ENCODE measurements at places on chromosomes 7 and 10.

- no peak for DNase-seq
These were observed 609 bp downstream of the KLRG2 start for GRCh38 chr7:139482662-139483466.

- no peak for DNase-seq
These were observed 8.7 kb downstream of the TAF3 start for GRCh38 chr10:7826971-7827370.

GRCh38 chr7:80357530-80357929 is 154.3 kb downstream of the GNAT3 start:
- no peak for DNase-seq

DNA sequence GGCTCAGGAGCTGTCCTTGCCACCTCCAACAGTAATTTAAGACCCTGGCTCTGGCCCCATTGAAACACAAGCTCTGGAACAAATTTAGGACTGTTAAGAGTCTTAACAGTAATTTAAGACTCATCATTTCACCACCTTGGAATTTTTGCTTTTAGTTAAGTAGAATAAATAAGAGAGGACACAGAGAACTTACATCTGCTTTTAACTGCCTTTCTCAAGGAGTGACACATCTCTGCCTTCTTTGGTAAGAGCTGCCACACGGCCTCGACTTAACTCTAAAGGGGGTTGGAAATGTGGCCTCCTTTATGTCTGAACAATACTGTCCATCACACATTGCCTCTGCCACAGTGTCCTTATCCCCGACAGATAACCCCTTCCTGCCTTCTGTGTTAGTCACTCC is 77.9 kb downstream of the HERPUD2 start:
- DNase-seq: no peak

Data from CD4-positive, alpha-beta T cell treated with Interferon gamma for 1 hour (primary cell).